ENCODE measurements at places on chromosomes 2 and 18.
A peak's percentile ranks its signal among the peaks of the same experiment; 100 is the strongest.

DNA sequence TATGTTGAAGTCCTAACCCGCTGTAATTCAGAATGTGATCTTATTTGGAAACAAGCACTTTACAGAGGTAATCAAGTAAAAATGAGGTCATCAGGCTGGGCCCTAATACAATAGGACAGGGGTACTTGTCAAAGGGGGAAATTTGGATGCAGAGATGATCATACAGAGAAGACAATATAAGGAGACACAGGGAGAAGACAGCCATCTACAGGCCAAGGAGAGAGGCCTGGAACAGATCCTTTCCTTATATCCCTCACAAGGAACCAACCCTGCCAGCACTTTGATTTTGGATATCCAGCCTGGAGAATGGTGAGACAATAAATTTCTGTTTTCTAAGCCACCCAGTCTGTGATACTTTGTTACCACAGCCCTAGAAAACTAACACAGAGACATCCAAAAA is 104.3 kb downstream of the METTL4 start:
- DNase-seq = no peak

GRCh38 chr2:161042990-161043625 is 117.1 kb upstream of the TANK start:
- DNase-seq = no peak

- no peak for DNase-seq
These were observed 303.3 kb downstream of the XIRP2 start for GRCh38 chr2:167191588-167191987.

DNA sequence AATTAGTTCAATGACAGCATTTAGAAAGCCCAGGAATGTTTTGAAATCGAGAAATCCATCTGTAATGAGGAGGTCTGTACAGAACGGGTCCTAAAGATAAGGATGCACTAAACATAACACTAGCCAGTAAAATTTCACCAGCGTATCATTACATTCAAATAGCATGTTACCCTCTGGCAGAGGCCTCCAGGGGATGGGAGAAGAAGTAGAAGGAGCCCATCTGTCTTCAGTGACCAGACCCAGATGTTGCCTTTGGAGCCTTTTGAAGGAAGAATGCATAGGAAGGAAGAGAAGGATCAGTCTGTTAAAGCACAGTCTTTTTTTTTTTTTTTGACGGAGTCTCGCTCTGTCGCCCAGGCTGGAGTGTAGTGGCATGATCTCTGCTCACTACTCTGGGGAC is 86.1 kb upstream of the BCL2L11 start:
- DNase-seq = no peak

DNA sequence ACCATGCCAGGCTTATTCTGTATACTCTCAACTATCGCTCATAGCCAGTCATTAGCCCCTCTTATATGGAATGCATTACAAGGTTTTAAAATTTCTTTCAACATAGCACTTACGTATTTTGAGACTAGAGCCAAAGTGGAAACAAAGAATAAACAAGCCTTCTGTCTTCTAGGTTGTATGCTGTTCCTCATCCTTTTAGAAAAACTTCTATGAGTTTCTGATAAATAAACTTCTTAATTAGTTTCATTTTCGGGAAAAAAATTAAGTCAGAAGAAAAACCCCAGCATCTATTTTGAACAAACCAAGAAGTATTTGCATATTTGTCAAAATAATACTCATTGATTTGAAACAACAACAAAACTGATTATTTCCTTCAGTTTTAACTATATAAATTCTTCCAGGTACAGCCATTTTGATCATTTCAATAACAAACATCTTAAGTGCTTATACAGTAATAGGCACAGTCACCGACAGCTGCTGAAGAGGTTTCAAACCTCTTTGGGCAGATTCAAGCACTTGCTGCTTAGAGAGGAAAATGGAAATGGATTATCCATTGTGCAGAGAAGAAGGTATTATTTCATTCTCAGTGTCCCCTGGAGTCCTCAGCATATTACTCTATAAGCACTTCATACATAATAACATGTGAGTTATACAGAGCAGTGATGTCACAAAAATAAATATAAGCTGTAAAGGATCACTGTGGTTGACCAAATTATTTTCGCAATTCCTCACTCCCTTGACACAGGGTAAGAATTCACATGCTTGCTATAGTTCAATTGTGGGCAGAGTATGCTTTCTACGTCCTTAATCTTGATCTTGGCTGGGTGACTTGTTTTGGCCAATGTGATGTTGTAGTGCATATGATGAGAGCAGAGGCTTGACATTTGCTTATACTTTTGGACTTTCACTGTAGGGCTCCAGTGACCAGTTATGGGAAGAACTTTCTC is 833.8 kb downstream of the TRIB2 start:
- no peak for DNase-seq

GRCh38 chr2:238128534-238129001 is 9.9 kb upstream of the KLHL30 start:
- DNase-seq = no peak

- no peak for DNase-seq
These were observed 30.0 kb upstream of the NPC1 start for GRCh38 chr18:23616258-23616657.

GRCh38 chr2:128287780-128288735 is 30.6 kb downstream of the HS6ST1 start:
- DNase-seq = no peak

DNA sequence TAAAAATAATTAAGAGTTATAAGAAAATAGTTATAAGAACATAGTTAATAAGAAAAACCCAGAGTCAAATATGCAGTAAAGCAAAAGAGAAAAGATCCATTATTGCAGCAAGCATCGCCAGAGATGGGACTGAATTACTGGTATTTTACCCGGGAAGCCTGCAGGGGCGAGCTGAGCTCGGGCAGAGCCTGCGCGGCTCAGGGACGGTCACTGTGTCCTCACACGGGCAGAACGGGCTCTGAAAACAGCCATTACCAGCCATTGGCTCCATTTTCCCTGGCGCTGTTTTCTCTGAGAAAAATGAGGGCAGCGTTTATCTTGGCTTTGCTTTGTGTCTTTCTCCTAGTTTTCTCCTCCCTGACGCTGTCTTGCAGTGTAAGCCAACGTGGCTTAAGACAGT is 95.3 kb upstream of the ALKAL2 start:
- no peak for DNase-seq

- DNase-seq = no peak
These were observed 341.0 kb upstream of the KYNU start for GRCh38 chr2:142536492-142536891.

DNA sequence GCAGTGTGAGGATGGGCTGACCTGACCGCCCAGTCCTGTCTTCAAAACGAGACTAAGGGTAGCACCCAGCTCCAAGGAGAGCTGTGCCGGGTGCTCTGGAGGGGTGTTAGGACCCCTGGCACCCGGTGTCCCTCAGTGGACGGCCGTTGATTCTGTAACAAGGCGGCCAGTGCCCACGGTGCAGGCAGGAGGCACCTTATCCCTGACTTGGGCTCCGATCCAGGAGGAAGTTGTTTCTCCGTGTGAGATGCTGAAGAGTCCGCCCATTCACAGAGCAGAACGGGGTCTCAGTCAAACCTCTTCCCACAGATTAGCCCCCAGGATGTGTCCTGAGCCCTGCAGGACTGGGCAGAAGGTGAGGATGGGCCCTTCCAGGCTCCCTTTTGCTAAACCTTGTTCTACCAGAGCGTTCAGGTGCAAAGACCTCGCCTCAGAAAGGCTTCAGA is 123.0 kb downstream of the NFATC1 start:
- no peak for DNase-seq

DNA sequence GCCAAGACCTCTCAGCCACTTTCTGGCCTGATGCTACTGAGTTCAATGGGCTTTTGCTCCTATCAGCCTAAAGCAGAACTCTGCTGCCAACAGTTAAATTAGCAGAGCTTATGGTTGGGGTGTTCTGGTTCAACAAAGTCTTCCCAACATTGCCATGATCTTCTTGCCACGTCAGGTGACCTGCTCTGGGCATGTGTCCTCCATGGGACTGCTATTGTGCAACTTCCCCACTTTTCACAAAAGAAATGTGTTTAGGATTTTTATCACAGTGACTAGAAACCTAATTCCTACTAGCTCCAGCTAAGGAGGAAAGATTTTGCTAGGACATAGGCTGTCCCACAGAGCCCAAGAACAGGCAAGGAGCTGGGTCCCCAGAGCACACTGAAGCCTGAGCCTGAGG is 56.4 kb downstream of the ALK start:
- no peak for DNase-seq

GRCh38 chr2:151052850-151053660 is 208.6 kb downstream of the RBM43 start:
- DNase-seq = no peak

DNA sequence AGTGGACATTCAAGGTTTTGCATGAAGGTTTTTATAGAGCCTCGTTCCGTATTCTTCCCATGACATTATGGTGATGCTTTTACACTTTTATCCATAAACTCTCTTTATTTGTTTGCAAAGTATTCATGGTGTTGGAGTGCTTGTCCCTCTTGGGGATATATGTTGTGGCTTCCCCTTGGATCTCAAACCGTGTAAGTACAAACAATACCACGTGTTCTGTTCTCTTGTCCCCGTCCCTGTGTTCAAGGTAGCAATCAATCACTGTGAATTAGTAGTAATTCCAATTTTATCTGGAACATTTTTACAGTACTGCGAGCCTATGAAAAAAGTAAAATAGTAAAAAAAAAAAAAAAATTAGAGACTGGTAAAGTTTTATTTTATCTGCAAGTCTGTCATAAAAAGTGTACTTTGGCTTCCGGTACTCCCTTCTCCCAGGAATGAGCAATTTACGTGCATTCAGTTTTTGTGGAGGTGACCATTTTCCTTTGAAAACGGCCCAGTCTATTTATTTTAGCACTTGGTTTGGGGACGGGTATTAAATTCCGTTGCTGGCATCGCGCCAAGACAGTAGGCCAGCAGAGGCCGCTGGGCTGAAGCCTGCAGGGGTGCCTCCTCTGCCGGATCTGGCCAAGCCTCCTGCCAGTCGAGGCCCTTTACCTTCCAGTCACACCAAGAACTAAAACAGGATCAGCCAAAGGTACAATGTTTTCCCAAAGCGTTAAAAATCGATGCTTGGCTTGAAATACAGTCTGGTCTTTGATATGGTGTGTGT is 175.7 kb downstream of the SOCS6 start:
- DNase-seq = peak; percentile 62

GRCh38 chr18:49691177-49691608 is 122.1 kb downstream of the ACAA2 start:
- no peak for DNase-seq

GRCh38 chr2:9102861-9103662 is 99.6 kb upstream of the MBOAT2 start:
- DNase-seq = no peak

- DNase-seq = no peak
These were observed 110.5 kb upstream of the NCK2 start for GRCh38 chr2:105634198-105634597.

DNA sequence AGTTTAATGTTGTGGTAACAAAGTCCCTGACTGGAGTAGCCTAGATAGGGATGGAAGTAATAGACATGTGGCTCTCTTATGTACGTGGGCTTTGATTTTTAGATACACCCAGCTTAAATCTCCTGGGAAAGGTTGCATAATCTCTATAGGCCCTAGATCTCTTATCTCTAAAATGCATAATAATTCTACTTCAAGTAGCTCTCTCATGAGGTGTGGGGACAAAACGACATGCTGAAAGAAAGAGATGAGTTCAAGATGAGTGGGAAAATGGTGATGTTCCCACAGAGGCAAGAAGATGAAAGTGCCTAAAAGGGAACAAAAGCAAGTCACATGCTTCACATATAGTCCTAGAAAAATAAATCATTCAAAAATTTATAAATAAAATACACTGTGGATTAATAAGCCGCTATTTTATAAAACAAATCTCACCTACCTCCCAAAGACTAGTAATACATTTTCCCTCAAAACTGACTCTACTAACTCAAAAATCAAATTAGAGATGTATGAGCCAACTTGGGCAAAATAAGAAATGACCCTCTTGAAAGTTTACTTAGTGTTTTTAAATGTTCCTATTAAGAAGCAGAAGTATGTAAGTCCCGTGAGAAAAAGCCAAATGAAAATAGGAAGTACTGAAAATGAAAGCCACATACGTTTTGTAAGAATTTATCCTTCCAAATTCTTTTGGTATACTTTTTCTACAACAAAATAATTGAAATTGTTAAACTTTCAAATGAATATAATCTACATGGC is 148.2 kb upstream of the ITGA4 start:
- DNase-seq = no peak

DNA sequence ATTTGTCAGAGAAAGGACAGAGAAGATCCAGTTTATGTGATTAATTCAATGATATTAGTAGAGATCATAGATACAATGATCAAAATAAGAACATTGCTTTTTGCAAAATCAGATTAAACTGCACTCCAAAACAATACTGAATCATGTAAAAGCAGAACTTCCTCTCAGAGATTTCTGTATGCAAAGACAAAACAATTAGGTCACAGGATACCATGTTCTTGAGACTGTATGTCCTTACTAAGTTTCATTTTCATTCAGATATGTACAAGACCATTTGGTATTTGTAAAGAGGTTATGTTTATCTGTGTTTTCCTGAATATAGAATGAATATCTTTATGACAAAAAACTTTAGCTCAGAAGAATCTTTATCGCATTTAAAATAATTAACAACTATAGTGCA is 161.8 kb downstream of the DLGAP1 start:
- DNase-seq = no peak

DNA sequence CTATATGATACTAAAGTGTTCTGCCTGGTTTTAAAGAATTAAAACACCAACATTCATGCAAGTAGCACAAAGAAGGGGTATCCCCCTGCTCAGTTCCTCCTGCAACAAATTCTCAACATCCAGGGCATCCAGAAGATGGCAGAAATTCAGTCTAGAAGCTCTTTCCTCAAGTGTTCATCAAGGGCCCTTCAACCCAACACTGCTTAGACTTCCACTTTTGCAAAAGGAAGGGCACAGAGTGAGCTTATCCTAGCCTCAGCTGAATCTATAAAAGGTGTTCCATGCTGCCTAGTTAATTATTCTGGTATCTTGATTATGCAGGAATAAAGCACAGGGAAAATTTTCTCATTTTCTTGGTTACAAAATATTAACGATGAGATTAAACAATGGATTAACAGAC is 275.8 kb upstream of the CRIM1 start:
- DNase-seq = no peak

DNA sequence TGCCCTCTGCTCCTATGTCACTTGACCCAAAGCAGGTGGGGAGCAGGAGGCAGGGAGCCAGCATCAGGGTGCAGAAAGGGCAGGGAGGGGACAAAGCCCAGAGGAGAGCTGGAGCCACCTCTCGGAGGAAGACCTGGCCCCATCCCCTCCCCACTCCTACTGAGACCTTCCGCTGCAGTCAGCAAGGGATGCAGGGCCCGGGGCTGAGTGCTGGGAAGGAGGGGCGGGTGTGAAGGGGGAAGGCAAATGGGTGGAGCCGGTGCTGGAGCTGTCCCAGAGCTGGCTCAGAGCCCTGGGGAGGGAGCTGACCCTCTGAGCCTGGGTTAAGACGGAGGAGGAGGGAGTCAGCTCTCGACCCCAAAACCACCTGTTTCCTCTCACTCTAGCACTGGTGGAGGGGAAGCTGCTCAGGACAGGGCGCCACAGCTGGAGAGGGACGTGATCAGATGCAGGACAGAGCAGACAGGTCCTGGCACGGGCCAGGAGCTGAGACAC is 33.8 kb downstream of the HS1BP3 start:
- DNase-seq = no peak
